ENCODE measurements at places on chromosomes 1 and 21. TPM values are rescaled to one million over a fixed set of nuclear protein-coding genes. Genes with fewer than 3 reads are reported as not detected.

The RAB29 gene
- total RNA-seq = 14.8 TPM

The IPP gene
- 5.8 TPM for total RNA-seq

The ASPM gene
- total RNA-seq = 20.7 TPM

The FCRLB gene
- 1.6 TPM for total RNA-seq

The KRTAP13-2 gene
- total RNA-seq = not detected

All from A549 treated with Hydrocortisone at 1 μM for 4 hours (cell line).